Stimulated activated CD8-positive, alpha-beta memory T cell treated with anti-CD3 and anti-CD28 coated beads, Interleukin-4, amount 100 ng/mL, for 1 hour (primary cell): ENCODE measurements at places on chromosomes 4 and X.

DNA sequence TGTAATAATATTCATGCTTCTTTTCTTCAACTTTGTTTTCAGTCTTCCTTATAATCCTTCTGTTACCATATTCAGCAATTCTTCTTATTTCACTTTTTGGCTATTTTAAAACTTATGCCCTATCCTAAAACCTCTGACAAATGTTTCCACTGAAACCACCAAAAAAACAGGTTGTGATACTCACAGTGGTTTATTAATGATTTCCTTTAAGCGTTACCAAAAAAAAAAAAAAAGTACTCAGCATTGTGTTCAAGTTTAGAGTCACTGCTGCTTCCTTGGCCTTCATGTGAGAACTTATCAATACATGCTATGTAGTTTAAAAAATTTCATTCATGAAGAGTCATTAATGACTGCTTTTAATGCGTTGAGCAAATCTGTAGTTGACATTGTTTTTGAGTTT is 35.4 kb upstream of the UGT2A3 start:
- no peak for DNase-seq

DNA sequence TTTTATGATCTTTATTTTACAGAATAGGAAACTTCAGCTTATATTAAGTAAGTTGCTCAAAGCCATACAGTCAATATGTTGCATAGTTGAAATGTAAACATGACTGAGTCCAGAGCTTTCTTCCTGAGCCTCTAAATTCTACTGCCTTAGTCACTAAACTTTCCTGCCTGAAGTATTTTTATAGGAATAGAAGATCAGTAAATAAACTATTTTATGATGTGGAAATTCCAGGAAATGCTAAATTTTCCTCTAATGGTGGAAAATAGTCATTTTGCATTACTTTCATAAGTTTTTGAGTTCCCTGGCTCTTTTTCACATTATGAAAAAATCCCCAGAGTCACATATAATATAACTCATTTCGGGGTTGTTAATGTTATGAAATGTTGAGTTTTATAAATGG is 182.8 kb downstream of the BANK1 start:
- no peak for DNase-seq

- DNase-seq = no peak
Measured at GRCh38 chr4:175833574-175834311, 21.7 kb upstream of the GPM6A start.

DNA sequence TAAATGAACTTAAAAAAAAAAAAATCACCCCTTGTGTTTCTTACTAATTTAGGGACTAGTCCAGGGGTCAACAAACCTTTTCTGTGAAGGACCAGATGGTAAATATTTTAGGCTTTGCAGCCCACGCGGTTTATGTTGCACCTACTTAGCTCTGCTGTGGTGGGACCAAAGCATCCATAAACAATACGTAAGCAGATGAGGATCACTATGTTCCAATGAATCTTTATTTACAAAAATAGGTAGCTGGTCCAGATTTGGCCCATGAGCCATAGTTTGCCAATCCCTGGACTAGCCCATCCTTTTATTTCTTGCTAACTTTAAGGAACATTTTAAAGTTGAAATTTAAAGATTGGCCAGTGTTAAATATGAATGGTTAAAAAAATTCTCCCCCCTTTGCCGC is 95.3 kb downstream of the AFF1 start:
- DNase-seq = no peak

GRCh38 chrX:152451731-152451980 is 541 bp upstream of the GABRA3 start:
- no peak for DNase-seq

- DNase-seq = no peak
Measured at GRCh38 chr4:83785891-83786290, 250.0 kb downstream of the GPAT3 start.

DNA sequence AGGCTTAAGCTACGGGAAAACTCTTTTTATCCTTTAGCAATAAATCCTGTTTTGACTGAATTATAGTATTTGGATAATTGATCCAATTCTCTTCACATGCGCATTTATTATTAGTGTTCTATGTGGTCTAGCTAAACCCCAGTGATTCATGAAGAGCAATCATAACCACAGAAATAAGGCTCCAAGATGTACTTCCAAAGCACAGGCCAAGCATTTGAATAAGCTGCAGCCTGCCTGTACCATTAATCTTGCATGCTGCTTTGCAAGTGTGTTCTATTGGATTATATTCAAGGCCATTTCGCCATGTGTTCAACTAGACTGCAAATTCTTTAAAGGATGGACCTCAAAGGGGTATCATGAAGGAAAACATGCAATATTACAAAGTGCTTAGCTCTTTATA is 385.2 kb upstream of the FAT1 start:
- DNase-seq = no peak

- DNase-seq = no peak
Measured at GRCh38 chr4:152045807-152046571, 285.2 kb upstream of the GATB start.

DNA sequence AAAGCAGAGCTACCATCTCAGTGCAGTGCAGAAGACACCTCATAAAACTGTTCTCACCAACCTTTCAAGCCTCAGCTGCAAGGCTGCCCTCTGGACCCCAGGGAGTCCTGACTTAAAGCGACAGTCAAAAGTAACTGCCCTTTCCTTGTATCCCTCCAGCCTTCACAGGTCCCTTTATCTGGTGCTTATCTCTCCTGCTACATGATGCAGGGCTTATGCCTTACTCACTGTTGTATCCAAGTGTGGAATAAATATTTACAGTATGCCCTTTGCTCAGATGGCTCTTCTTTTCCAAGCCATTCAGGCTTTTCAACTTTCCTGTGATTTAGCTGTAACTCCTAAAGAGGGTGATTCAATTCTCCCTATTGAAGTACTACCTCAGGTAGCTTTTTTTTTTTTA is 92.6 kb downstream of the KDR start:
- no peak for DNase-seq

GRCh38 chrX:49190821-49191573 is 4.8 kb upstream of the PRICKLE3 start:
- DNase-seq = peak; percentile 44

DNA sequence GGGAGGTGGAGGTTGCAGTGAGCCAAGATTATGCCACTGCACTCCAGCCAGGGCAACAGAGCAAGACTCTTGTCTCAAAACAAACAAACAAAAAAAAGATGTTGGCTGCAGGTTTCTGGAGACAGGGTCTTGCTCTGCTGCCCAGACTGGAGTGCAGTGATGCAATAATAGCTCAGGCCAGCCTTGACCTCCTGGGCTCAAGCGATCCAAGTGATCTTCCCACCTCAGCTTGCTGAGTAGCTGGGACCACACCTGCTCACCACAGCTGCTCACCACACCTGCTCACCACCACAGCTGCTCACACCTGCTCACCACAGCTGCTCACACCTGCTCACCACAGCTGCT is 29.9 kb upstream of the CPLX1 start:
- DNase-seq = no peak

- no peak for DNase-seq
Measured at GRCh38 chr4:123767806-123768205, 371.2 kb downstream of the SPRY1 start.

DNA sequence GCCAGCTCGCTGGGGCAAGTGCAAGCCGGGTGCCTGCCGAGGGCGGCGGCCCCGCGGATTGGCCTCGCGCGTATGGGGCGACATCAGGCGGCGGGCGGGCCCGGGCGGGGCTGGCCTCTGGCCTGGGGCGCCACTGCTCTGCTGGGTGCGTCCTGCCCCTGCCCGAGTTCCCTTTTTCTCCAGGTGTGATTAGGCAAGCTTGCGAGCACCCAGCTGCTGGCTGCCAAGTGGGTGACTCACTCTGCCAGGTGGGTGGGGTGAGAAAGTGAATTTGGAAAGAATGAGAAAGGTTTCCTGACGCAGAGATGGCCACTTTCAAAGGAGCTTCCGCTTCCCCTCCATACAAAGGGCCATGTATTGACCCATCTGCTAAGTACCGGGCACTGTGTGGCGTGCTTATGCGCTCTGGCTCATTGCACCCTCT is 32.5 kb downstream of the FGFBP1 start:
- no peak for DNase-seq

- DNase-seq = no peak
Measured at GRCh38 chrX:7420717-7421116, 272.8 kb upstream of the PUDP start.

- no peak for DNase-seq
Measured at GRCh38 chr4:113446019-113446418, 315.5 kb downstream of the CAMK2D start.

DNA sequence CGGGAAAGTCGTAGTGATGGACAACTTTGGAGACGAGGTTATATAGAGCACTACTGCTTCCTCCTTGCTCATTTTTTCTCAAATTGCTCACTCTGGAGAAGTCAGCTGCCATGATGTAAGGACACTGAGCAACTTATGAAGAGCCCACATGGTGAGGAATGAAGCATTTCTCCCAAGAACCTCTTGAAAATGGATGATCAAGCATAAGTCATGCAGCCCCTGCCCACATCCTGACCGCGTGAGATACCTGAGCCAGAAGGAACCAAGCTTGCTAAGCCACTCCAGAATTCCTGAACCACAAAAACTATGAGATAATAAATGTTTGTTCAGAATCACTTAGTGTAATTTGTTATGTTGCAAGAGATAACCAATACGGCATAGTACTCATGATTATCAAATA is 42.8 kb downstream of the PDE5A start:
- no peak for DNase-seq

DNA sequence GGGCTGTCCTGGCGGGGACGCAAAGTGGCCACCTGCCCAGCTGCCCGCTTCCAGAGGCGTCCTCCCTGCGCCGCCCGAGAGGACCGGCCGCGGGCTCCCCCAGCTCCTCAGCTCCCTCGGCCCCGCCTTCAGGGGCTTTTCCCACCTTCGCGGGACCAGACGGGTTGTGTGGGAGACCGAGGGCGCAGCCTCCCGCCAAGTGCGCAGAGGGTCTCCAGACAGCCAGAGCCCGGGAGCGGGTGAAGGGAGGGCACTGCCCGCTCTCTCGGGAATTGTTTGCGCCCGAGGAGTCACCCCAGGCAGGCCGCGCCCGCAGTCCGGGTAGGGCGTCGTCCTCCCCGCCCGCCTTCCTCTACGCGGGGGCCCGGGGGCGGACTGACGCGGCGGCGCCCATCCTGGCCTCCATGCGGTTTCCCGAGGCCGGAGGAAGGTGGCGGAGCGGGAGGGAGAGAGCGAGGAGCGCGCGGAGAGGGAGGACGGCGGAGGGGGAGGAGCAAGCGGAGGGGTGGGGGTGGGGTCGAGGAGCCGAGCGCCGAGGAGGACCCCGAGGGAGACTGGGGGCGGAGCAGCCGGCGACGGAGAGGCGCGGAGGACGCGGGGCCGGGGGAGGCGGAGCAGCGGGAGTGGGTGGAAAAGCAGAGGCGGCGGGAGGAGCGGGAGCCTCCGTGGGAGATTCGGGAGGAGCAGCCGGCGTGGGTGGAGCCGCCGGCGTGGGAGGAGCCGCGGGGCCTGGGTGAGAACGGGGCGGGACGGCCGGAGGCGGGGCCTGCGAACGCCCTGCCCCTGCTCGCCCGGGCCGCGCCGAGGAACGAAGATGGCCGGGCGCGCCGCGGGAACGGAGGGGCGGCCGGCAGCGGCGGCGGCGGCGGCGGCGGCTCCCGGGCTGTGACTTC is 47.5 kb downstream of the CLDN34 start:
- DNase-seq = peak; percentile 43
